ENCODE measurements at places on chromosomes 7 and 10.
A peak's percentile ranks its signal among the peaks of the same experiment; 100 is the strongest.

DNA sequence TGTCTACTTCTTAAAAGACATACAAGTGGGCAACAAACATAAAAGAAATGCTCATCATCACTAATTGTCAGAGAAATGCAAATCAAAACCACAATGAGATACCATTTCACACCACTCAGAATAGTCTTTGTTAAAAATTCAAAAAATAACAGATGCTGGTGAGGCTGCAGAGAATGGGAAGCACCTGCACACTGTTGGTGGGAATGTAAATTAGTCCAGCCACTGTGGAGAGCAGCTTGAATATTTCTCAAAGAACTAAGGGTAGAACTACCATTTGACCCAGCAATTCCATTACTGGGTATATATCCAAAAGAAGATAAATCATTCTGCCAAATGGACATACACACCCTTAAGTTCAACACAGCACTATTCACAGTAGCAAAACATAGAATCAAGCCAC lies 61.8 kb upstream of the STEAP1 start:
- no peak for DNase-seq

- DNase-seq, result no peak
These were observed 469.6 kb upstream of the LRRN3 start for GRCh38 chr7:110621289-110621688.

- DNase-seq, result no peak
These were observed 91.8 kb downstream of the ZMYND11 start for GRCh38 chr10:227014-227413.

DNA sequence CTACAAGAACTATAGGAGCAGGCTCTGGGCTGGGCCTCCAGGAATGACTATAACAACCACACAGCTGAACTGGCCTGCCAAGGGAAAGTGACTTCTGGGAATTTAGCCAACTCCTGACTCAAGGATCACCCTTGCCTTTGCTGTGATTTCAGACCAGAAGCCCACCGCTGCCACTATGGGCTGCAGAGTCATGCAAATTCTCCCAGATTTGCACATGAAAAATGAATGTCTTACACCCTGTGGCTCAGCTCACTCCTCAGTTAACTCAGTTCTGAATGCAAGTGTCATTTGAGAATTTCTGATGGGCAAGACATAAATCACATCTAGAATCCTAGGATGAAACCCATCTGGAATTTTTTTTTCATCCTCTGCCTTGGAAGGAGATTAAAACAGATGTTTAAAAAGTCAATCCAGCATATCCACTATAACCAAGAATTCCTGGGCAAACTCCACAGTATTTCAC lies 186.5 kb upstream of the BET1 start:
- no peak for DNase-seq

- DNase-seq, result no peak
These were observed 7.1 kb downstream of the HECW1 start for GRCh38 chr7:43119371-43120075.

DNA sequence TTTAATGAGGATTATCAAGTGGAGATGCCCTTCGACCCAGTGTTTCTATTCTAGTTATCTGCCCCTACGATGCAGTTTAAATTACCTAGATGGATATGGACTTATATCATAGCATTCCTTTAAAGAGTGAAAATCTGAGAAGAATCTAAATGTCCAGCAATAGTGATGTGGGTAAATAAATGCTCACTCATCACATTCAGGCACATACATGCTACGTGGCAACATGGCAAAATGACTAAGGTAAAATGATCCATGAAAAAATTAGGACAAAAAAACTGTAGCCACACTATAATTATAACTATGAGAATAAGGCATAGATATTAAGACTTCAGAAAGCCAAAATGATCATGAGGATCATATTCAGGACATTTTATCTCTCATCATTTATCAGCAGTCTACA lies 82.4 kb upstream of the PDE1C start:
- DNase-seq, result no peak

- no peak for DNase-seq
These were observed 7.7 kb downstream of the XPNPEP1 start for GRCh38 chr10:109915566-109915965.

DNA sequence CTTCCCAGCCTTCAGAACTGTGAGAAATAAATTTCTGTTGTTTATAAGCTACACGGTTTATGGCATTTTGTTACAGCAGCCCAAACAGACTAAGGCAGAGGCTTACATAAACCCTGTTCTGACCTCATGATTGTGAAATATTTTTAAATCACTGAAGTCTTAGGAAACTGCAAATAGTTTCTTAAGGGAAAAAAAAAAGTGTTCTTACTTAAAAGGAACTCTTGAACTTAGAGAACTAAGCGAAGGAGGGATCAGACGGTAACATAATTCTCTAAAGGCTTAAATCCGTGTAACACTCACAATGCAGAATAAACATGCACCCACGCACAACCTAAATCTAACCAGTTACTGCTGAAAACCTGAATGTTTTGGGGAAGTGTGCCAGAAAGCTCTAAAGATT lies 749.1 kb upstream of the LRRTM3 start:
- DNase-seq, result no peak

DNA sequence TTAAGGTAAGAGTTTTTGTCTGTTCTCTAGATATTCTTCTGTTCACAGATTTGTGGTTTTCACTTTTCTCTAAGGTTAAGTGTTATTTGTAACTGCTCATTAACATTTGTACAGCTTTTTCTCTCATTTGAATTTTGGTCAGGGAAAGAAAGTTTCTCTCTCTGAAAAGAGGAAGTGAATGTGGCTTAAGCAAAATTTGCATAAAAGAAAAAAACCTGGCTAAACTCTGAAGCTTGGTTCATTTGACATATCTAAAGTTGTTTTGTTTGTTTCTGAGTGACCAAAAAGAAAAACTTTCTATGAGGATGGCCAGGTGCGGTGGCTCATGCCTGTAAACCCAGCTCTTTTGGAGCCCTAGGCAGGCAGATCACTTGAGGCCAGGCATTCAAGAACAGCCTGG lies 22.0 kb upstream of the SLC26A4 start:
- no peak for DNase-seq

GRCh38 chr10:70317272-70317942 lies 33.6 kb upstream of the NPFFR1 start:
- no peak for DNase-seq

- DNase-seq, result no peak
These were observed 199.2 kb upstream of the MAGI2 start for GRCh38 chr7:79652619-79653018.

DNA sequence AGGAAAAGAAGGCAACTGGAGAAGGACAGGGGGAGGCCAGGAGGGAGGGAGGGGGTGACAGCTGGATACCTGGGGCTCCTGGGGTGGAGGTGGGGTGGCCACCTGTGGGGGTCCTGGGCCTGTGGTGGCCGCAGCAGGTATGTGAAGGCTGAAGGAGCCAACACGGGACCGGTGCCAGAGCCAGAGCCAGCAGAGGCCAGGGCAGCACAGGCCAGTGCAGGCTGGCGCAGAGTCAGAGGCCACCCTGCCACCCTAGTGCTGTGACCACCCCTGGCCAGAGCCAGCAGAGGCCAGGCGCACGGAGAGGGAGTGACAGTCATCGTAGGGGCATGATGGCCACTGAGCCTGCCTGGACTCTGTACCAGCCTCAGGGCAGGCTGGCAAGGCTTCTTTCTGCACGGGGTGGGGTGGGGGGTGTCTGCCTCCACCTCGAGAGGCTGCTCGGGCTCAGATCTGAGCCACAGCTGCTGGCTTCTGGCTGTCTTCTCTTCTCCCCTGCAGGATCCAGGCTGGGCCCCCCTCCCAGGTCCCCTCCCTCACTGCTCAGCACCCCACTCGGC lies 28.8 kb downstream of the YKT6 start:
- DNase-seq, result no peak

GRCh38 chr10:49164559-49165188 lies 23.5 kb downstream of the TMEM273 start:
- DNase-seq, result peak; percentile 62

GRCh38 chr10:94102436-94102835 lies 108.7 kb downstream of the PLCE1 start:
- DNase-seq, result no peak

DNA sequence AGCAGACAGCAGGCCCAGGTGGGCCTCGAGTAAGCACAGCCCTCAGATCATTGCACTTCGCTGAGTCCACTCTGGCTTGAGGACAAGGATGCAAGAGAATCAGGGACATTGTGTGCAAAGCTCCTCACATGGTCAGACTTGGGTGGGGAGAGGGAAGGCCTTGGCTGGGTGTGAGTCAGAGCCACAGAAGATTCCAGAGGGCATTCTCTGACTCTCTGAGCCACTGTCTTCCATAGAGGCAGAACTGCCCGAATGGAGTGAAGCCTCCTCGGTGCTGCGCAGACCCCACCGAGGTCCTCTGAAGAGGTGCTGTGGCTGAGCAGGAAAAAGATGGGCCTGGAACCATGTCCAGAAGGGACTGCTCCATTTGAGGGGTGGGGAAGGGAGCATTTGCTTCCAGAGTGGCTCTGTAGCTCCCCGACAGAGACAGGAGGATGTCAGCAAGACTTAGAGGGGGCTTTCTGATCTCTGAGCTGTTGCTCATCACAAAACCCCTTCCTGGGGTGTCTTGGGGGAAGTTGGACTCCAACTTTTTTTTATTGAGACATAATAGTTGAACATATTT lies 120.8 kb downstream of the PTPN20 start:
- peak; percentile 53 for DNase-seq

DNA sequence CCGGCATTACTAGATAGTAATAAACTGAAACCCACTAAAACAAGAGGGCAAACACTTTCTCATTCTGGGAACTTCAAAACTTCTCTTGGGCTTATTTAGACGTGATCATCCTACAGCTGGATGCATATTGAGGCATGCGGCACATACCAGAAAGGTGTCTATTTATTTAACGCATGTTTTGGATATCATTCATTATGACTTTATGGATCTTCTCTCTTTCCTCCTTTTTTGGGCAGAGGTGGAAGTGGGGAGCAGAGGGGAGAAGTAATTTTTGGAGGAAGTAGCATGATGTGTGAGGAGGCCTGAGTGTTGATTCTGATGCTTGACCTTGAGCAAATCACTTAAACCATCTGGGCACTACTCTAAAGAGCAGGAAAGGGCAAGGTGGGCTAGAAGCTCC lies 270.6 kb downstream of the TRIL start:
- DNase-seq, result no peak

DNA sequence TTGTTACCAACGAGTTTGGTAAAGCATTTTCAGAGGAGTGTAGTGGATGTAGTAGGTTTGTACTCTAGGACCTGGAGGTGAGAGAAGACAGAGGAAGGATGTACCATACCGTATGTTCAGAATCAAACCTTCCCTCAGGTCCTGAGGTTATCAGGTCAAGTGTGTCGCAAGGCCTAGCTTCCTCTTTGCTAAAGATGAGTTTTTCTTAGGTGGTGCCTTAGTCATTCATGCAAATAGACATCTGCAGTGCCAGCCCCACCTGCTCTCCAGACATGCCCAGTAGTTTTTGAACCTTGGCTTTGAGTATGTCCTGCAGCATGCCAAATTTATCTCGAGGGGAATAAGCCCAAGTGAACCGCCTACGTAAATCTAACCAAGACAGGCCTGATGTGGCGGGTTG lies 71.3 kb downstream of the HDAC9 start:
- no peak for DNase-seq

GRCh38 chr10:79404231-79404609 lies 41.2 kb downstream of the ZCCHC24 start:
- peak; percentile 83 for DNase-seq

DNA sequence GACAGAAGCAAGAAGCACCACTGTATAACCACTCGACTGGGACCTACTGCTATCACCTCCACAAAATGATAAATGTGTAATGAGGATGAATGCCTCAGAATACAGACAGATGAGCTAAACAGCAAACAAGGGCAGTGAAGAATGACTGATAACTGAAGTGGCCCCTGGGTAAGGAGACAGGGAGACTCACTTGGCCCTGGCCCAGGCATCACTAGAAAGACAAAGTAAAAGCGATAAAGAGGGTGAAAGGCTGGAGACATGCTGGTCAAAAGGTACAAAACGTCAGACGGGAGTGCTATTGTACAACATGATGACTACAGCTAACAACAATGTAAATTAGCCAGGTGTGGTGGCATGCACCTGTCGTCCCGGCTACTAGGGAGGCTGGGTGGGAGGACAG lies 27.8 kb upstream of the APBB1IP start:
- no peak for DNase-seq

DNA sequence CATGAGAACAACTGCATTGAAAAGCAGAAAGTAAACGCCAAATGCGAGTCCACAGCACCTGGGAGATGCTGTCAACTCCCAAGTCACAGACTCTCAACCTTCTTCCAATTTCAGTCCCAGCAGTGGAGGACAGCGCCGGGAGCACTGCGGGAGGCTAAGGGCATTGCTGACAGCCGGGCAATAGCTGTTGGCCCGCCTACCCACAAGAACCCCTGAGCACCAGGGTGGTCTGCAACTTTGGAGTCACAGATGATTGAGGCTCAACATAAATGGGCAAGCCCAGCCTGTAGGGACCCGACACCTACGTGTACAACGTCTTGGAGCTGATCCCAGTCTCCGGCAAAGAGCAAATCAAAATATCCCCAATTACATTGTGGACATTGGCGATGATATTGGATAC lies 262.9 kb downstream of the TCERG1L start:
- no peak for DNase-seq

DNA sequence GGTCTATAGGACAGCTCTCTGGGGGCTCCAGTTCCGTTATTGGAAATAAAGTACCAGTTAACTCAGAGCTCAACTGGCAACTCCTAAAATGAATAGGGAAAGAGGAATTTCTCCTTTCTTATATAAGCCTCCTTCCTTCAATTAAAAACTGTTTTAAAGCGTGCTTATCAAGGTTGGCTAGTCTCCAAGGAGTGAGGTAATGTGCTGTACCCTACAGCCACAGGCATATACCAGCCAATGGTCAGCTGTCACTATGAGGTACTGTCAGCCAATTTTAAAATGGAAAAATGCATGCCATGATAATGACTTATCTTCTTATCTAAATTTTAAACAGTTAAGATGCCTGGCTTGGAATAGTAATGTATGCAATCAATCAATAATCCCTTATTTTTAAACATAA lies 76.2 kb downstream of the PLCE1 start:
- no peak for DNase-seq

DNA sequence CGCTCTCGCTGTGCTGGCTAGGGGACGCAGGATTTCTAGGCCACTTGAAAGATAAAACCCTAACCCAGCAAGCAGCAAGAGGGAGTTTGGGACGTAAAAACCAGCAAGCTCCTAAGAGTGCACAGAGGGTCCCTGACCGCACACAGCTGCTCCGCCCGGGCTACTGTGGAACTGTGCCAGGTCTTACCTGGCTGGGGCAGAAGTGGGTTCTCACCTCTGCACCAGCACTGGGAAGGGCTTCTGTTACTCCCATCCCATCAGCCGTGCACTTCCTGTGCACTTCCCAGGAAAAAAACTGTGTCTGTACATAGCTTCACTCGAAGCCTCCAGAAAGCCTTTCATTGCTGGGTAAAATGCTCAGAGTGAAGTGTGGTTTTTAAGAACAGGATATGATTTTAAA lies 45.9 kb upstream of the PTF1A start:
- DNase-seq, result no peak

GRCh38 chr7:102934239-102934638 lies 21.4 kb downstream of the LRRC17 start:
- DNase-seq, result no peak

- peak; percentile 43 for DNase-seq
These were observed 64.6 kb downstream of the GRID1 start for GRCh38 chr10:86301971-86302370.

All from sciatic nerve (tissue), 2 donors.